Stimulated activated CD8-positive, alpha-beta memory T cell treated with anti-CD3 and anti-CD28 coated beads, Interleukin-15, amount 100 ng/mL, for 1 hour (primary cell): ENCODE measurements at places on chromosomes 16 and 17.

DNA sequence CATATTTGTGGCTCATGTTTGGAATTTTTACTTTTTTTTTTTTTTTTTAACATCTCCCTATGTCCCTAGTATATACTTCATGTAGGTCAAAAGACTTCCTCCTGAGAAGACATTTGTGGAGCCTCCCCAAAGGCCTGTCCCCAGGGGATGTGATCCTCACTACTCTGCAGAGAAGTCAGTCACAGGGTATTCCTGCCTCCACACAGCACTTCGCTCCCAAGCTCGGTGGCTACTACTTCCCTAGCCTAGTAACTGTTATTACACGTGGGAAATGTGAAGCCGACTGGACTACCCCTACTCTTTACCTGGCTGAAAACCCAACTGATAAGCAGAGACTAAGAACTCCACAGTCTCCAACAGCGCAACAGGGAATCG, 116.8 kb downstream of the HIC1 start:
- DNase-seq = no peak

GRCh38 chr17:76995387-76996105, 127.3 kb downstream of the MGAT5B start:
- no peak for DNase-seq

DNA sequence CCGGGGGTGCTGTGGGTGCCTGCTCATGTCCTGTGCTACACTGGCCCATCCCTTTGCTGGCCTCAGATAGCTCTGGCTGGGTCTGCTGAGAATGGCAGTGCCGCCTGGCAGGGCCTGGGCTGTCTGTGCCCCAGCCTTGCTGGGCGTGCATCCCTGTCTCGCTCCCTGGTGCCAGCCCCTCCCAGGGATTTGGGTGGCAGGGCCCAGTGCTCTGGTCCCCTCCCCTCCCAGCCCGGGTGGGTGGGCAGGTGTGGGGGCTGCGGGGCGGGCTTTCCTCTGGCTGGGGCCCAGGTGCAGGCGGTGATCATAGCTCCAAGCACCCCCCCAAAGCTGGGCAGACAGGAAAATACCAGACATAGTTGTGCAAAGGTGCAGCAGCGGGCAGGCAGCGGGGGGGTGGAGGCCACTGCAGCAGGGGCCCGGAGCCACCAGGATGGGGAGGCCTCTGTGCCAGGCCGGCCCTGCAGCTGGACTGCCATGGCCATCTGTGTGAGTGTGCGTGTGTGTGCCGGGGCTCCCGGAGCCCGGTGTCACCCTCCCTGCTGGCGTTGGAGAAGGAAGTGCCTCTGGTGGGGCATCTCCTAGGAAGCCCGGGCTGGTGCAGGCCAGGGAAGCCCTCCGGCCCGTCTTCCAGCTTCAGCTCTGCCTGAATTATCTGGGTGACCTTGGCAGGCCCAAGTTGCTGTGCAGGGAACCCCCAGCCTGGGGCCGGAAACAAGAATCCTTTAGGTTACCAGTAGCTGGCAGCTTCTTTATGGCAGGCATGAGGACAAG, 7.4 kb downstream of the GLIS2 start:
- DNase-seq = no peak

DNA sequence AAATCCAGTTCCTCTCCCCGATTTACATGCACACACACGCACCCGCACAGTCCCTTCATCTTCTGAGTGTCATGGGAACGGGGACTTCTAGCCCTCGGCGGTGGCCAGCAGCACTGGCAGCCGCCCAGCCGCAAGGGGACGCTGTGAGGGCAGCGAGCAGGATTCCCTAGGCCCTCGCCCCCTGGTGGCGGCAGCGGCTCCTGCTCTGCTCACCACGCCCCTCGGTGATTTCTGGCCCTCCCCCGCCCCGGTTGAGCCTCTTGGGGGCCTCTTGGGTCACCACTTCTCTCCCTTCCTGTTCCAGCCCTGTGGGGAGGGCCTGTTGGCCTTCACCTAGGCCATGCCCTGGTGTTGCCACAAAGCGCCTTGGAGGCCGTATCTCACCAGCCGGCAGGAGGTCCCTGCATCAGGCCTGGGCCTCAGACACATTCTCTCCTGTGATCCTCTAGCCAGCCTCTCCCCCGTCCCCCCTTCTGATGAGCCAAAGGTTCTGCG, 75.2 kb upstream of the KSR1 start:
- DNase-seq = peak; percentile 54

- no peak for DNase-seq
Observed at GRCh38 chr16:86966777-86967176, 350.4 kb downstream of the C16orf95 start.

- DNase-seq = no peak
Observed at GRCh38 chr17:70215656-70216055, 46.3 kb downstream of the KCNJ2 start.

DNA sequence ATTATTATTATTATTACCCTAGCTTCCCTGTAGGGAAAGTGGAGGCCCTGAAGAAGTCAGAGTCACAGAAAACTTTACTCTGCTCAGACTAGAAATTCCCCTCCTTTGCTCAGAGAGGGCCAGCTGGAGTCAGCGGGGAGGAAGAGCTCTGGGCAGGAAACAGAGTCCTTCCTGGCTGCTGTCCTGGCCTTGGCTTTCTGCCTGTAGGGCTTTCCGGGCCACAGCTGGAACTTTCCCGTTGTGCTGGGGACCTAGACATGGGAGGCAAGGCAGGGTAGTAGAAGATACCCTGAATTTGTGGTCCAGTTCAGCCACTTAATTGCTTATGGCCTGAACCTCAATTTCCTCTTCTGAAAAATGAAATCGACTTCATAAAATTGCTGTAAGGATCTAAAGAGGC, 14.0 kb upstream of the CCL2 start:
- DNase-seq = no peak

GRCh38 chr17:74450925-74451403, 15.5 kb upstream of the CD300A start:
- DNase-seq = no peak

- no peak for DNase-seq
Observed at GRCh38 chr17:31598399-31598782, 206.9 kb downstream of the RAB11FIP4 start.

DNA sequence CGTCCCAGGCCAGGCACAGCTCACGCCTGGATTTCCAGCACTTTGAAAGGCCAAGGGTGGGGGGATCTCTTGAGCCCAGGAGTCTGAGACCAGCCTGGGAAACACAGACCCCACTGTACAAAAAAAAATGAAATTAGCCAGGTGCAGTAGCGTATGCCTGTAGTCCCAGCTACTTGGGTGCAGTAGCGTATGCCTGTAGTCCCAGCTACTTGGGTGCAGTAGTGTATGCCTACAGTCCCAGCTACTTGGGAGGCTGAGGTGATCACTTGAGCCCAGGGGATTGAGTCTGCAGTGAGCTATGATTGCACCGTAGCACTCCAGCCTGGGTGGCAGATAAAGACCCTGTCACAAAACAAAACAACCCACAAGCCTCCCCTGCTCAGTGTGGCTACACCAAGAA, 27.0 kb upstream of the SLC25A19 start:
- no peak for DNase-seq

GRCh38 chr16:1042866-1043265, 29.7 kb upstream of the SSTR5 start:
- no peak for DNase-seq

DNA sequence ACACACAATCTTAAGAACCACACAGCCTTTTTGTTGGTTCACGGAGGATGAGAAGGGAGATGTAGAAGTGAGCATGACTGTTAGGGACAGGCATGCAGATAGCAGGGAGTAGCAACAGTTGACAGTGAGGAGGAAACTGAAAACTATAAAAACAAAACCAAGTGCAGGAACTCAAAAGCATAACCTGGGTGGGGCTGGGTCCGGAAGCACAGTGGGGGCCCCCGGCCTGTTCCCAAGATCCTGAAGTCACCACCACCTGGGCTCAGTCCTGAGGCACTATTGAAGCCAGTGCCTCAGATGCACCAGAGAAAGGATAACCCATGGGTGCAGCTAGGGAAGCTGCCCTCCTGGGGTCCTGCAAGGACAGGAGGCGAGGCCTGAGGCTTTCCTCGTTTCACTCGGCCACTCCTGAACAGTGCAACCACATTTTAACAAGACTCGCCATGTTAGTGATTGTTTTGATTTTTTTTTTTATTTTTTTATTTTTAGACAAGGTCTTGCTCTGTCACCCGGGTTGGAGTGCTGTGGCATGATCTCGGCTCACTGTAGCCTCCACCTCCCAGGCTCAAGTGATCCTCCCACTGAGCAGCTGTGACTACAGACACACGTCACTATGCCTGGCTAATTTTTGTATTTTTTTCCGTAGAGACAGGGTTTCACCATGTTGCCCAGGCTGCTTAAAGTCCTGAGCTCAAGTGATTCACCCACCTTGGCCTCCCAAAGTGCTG, 27.7 kb upstream of the CBX4 start:
- no peak for DNase-seq

DNA sequence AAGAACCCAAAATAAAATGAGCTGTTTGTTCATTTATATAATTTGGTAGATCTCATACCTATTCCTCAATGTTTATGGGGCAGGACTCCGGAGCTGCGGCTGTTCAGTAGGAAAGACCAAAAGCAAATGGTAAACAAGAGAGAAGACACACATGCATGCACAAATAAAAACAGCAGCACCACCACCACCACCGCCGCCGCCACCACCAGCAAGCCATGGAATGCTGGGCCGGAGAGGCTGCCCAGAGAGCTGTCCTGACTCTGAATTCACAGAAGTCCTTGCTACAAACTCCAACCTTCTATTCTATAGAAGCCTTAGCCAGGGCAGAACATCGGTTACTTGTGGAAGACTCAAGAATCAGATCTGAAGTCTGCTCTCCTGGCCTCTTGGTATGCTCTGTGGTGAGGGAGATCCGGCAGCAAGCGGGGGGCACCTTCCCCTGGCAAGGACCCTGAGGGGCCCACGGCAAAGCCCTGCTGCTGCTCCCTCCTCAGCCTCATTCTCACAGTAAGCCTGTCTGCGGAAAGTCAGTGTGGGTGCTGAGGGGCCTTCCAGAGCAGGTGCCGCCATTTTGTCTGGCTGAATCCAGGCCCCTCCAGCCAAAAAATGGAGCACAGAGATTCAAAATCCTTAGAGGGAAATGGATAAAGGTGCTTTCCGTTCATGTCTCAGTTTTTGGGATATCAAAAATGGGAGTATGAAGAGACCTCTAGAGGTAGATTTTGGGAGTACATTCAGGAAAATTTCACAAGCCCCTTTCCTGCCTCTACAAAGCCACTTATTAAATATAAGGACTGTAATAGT, 6.4 kb upstream of the FOXJ1 start:
- DNase-seq = no peak

DNA sequence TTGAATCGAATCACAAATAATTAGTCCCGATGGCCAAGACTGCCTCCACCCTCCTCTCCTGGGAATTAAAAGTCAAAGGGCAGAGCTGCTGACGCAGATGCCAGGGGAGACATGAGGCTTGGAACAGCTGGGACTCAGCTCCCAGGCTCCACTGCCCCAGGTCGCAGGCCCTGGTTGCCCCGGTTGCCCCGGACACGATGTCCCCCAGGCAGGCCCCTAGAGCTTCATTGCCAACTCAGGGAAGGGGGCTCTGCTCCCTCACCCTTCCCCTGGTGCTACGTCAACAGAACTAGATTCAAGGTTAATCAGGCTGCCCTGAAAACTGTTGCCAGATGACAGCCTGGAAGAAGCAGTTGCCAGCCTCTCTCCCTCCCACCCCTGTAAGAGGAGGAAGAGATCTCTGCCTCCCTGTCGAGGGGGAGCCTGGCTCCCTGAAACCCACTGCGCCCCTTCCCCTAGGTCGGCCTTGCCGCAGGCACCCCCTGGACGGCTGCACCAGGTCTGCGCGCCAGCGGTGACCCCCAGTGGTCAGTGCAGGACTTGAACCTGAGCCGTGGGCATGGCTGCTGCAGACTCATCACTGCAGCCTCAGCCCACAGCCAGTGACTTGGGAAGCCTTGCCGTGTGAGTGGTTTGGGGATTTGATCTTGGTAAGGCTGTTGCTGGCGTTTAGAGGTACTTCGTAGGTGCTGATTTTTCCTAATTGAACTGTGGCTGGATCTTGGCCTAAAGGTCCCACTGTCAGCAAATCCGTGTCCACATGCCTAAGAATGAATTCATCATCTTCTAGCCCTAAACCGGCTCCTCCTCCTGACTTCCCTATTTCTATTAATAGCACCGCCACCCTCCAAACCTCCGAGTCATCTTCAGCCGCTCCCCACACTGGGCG, 84.1 kb upstream of the TOB1 start:
- no peak for DNase-seq

- DNase-seq = no peak
Observed at GRCh38 chr17:38687286-38687685, 12.5 kb upstream of the EPOP start.

GRCh38 chr16:48232493-48233040, 11.5 kb upstream of the LONP2 start:
- no peak for DNase-seq

- no peak for DNase-seq
Observed at GRCh38 chr17:80585890-80586845, 41.5 kb downstream of the RPTOR start.

- no peak for DNase-seq
Observed at GRCh38 chr17:80476877-80477646, 655 bp upstream of the NPTX1 start.

DNA sequence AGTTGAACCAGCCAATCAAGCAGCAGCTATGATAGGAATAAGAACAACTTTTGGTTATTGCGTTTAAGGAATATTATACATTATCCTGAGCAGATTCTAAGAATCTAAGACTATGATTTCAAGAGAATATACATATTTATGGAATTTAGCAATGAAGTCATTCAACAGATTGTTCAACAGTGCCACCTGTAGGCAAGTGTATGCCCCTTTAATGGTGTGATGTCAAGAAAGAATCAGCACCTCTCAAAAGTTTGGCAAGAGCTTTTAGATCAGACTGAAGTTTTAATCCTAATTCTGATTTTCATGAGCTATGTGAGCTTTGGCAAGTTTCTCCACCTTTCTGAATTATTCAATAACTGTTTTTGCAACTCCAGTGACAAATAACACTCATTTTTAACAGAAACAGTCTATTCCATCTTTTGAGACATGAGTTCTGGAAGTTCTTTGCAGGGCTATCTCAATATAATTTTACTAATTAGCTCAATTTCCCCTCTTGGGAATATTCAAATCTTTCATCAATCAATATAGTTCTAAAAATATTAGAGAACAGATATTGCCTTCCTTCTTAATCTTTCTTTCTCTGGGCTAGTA, 474.3 kb upstream of the TOM1L1 start:
- DNase-seq = no peak

DNA sequence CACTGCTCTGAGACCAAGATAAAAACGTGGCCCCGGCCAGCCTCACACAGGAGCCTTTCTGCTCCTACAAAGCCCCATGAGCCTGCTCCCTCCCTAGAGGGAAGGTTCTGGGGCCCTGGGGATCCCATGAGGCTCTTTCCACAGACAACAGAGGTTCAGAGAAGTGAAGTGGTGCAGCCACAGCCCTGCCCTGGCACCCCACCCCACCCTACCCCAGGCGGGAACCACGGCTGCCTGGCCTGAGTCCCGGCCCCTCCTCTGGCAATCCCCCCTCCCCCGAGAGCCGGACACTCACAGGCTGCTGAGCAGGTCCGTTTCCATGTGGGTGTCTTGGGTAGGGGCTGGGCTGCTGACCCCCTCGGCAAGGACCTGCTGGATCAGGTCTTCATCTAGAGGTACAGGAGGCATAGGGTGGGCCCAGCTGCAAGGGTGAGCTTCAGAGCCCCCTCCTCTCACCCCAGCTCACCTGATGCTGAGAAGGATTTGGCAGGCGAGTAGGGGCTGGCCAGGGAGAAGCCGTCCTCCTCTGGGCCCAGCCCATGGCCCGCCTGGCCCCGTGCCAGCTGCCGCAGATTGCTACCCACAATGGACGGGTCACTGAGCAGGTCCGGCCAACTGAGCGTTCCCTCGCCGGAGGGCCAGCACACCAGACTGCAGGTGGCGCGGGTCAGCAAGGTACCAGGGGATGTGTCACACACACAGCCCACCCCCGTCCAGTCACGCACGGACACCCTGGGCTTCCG, 38.7 kb downstream of the PKD1 start:
- no peak for DNase-seq

GRCh38 chr17:27466743-27467375, 10.6 kb downstream of the KSR1 start:
- DNase-seq = no peak
